ENCODE measurements at places on chromosomes 3 and 15.

DNA sequence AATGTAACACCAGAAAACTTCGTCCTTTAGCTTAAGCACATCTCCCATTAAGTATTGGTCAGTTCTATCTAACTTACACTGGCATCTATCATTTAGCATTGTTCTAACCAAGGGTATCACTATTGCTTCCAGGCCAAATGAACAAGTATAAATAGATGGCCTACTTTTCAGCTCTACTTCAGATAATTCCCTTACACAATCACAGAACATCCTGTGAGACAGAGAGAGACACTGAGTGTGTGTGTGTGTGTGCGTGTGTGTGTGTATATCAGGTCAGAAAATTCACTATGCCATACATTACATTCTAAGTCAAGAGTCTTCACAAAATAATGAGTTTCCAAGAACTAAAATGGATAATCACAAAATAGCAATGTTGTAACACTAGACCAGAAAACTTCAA is 39.1 kb downstream of the SCAPER start:
- DNase-seq, result no peak

- no peak for DNase-seq
Observed at GRCh38 chr3:9071936-9072666, 108.8 kb upstream of the RAD18 start.

DNA sequence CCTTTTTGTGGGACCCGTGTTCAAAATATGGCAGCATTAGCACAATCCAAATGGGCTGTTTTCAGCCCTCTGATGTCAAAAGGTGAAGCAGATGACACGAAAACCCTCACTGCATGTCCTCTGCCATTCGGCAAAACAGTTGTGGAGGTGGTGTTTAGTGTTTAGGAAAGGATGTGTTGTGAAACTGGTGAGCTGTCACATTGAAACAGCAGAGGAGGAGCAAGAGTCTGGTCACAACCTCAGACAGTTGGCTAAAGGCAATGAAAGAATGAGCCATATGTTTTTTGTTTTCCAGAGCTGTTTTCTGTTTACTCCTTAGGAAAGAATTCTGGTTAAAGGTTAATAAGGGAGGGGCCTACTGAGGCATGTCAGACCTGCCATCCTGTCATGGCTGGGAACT is 140.7 kb downstream of the VPS8 start:
- no peak for DNase-seq

GRCh38 chr15:67244971-67245478 is 9.4 kb downstream of the AAGAB start:
- DNase-seq, result no peak

DNA sequence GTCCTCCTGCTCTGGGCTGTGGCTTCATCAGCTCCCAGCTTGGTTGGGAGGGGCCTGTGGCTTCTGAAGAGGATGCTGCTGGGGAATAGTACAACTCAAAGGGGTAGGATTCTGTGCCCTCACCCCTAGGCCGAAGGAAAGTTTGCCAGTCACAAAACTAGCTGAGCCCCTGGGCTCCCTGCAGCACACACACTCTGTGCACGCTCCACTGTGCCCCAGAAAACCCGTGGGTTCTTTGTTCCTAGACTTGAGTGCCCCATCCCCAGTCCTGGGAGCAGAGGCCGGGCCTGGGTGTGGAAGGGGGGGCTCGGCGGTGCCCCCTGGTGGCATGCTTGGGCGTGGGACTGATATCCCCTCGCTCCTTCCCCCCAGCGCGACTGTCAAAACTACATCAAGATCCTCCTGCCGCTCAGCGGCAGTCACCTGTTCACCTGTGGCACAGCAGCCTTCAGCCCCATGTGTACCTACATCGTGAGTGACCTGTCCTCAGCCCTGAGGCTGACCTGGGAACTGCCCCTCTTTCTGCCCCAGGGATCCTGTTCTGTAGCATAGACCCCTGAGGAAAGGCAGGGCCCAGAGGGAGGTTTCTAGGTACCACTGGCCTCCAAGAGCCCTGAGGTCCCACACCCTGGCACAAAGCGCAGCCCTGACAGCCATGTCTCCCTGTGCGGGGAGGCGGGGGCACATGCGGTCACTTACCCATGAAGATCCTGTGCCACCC is 14.2 kb downstream of the CIB1 start:
- DNase-seq, result no peak

DNA sequence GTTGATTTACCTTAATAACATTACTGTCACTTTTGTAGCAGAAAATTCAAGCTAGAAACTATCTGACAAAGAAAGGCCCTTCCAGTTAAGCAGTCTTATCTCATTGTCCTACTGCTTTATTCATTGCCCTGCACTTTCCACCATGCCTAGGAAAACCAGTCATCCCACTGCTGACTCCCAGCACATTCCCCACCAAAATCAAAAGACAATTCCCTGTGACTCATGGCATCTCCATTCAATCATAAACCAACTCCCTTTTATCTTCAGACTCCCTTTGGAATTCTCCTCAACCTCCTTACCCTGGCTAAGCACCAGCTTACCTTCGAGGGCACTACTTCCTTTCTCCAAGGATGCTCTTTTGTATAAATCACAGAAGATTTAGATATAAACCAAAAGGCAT is 184.3 kb downstream of the PLCH1 start:
- no peak for DNase-seq

DNA sequence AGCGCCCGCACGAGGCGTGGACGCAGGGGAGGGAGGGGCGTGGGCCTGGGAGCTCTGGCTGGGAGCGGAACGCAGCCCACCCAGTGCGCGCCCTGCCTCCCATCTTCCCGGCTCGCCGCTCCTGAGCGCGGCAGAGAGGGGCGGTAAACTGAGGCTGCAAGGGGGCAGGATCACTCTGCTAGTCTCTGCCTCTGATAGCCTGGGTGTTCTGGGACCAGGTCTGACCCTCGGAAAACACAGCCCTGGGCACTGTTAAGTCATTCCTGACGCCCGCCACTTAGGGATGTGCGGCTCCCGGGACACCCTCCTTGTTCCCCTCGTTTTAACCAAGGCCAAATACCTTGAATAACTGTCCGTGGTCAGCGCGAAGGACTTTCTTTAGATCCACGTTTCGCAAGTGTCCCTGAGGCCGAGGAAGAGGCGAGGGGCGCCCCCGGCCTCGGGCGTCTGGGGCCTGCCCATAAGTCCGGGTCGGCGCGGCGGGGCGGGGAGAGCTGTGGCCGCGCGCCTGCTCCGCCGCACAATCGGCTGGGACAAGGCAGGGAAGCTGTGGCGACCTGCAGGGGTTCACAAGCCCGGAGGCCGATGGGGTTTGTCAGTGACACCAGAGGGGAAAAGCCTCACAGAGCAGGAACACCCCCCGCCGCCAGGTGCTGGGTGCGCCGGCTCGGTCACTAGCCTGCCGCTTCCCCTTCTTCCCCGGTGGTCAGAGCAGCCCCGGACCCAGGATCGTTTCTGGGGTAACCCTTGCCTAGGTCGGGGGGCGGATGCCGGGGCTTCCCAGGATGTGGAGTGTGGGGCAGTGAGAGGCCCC is 1.5 kb downstream of the ITPKA start:
- DNase-seq, result no peak

DNA sequence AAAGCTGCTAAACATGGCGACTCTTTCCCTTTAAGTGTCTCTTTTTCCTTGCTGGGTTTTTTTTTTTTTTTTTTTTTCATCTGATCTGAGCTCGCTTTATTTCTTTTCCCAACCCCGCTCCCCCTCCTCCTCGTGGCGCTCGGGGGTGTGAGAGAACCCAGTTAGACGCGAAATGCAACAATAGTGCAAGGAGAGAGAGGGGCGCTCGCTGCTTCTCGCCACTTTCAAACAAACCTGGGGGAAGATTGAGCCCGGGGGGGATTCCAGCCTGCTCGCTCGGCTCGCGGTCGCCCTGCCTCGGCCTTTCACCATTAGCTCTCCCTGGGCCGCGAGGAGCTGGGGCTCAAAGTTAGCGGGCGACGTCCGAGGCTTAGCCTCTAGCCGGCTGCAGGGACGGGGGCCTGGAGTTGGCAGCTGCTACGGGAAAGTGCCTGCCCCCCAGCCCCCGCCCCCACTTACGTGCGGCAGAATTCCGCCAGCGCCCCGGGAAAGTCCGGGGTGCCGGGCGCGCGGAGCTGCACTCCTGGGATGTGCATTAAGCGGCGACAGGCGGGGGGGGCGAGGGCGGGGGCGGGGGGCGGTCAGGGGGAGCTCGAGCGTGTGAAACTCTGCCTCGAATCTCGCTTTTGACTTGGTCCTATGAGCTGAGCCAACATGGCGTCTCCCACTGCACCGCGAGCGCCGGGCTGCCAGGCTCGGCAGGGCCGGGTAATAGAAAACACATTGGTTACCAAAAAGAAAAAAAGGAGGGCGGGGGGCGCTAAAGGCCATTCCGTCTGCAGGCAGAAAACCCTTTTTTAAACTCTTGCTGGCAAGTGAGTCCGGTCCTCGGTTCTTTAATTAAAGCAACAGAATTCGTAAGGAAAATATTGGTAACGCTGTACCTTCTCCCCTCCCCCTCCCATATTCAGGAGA is 10.4 kb downstream of the NR2F2 start:
- no peak for DNase-seq

- no peak for DNase-seq
Observed at GRCh38 chr15:80180986-80181385, 28.2 kb downstream of the FAH start.

- DNase-seq, result no peak
Observed at GRCh38 chr3:113684271-113684819, 12.1 kb downstream of the USF3 start.

DNA sequence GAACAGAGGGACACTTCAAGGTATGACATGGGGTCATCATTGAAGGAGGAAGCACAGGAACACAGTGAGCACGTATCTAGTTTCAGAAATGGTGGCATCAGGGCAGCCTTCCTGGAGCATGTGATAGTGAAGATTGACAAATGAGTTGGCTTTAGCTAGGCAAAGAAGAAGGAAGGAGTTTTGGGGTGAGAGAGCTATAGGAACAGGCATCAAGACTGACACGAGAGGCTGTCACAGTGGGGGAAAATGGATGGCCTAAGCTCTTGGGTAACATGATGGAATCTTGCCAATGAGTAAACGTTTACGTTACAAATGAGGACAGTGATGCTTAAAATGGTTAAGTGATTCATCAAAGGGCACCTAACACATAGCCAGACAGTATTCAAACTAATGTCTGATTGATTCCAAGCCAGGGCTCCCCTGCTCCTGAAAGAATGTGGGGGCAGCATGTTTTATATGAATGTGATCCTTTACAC is 23.1 kb upstream of the GPR171 start:
- peak; percentile 41 for DNase-seq

- DNase-seq, result no peak
Observed at GRCh38 chr3:123320221-123320620, 118.5 kb downstream of the SEC22A start.

GRCh38 chr3:15501126-15501525 is 20.4 kb downstream of the COLQ start:
- no peak for DNase-seq

DNA sequence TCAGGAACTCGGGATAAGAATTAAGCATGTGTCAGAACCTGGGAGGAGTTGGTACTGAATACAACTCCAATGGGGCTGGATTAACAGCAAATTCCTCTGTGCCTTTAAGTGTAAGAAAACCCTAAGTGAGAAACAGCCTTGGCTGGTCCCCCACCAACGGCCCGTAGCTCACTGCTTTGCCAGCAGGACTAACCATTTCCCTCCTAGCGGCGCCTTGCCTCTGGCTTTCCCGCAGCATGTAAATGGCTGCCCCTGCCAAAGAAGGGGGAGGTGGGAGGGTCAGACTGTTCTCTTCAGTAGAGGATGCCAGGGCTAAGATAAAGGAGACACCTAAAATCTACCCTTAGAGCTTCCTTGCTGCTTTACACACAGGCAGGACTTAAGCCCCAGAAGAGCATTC is 51.0 kb upstream of the SH3GL3 start:
- DNase-seq, result no peak

- peak; percentile 56 for DNase-seq
Observed at GRCh38 chr15:51681303-51681963, at the start of gene SCG3. Gene SCG3 (plus strand): TSS chr15:51681503. CDS start chr15:51681756, 253 bp downstream.

DNA sequence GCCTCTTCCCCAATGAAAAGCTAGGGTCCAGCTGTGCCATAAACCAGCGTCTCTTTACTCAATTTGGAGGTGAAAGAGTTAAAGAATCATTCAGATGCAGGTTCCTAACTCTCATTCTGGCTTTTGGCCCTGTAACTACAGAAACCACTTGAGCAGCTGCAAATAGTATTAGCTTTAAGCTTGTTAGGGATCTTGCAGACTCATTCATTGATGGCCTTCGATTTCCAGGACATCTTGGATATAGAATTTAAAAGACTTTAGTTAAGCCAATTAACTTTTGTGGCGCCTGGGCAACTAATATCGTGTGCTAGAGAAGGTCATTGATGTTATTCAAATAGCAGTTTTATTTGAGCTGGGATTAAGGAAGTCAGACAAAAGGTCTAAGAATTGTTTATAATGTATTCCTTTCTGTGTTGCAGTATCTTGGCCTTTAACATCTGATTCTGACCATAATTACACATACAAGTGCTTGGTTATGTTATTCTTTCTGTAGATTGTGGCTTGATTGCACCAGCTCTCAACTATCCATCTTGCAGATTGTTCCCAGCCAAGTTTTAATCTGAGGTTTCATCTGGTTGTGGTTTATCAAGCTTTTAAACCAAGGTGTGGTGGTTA is 185.3 kb downstream of the CACNA2D3 start:
- no peak for DNase-seq

DNA sequence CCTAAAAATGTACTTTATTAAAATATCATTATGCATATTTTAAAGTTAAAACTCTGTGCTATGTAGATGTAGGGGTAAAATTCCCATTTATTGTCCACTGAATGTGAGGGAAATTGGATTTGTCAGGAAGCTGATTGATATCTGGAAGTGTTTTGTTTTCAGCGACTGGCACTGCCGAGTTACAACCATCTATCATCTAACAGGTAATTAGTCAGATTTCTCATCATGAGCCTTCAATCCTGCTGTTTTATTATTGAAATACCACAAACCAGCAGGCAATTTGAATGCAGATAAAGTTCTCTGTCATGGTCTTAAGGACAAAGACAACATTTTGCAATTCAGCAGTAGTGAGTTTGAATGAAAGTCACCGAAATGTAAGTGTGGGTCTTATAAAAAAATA is 40.5 kb downstream of the ZIC1 start:
- DNase-seq, result no peak

GRCh38 chr3:80187981-80188380 is 420.2 kb upstream of the ROBO1 start:
- DNase-seq, result no peak

- no peak for DNase-seq
Observed at GRCh38 chr3:153756816-153757215, 364.4 kb upstream of the ARHGEF26 start.

- DNase-seq, result no peak
Observed at GRCh38 chr3:122880624-122881023, 85.8 kb downstream of the SLC49A4 start.
